ENCODE measurements at places on chromosomes 11 and 22. TPM values are rescaled to one million over a fixed set of nuclear protein-coding genes. Genes with fewer than 3 reads are reported as not detected.
A peak's percentile ranks its signal among the peaks of the same experiment; 100 is the strongest.

The KDM4F gene
- not detected for total RNA-seq

The TYR gene
- 0.06 TPM for total RNA-seq

The SHISAL1 gene
- 1.0 TPM for total RNA-seq

DNA sequence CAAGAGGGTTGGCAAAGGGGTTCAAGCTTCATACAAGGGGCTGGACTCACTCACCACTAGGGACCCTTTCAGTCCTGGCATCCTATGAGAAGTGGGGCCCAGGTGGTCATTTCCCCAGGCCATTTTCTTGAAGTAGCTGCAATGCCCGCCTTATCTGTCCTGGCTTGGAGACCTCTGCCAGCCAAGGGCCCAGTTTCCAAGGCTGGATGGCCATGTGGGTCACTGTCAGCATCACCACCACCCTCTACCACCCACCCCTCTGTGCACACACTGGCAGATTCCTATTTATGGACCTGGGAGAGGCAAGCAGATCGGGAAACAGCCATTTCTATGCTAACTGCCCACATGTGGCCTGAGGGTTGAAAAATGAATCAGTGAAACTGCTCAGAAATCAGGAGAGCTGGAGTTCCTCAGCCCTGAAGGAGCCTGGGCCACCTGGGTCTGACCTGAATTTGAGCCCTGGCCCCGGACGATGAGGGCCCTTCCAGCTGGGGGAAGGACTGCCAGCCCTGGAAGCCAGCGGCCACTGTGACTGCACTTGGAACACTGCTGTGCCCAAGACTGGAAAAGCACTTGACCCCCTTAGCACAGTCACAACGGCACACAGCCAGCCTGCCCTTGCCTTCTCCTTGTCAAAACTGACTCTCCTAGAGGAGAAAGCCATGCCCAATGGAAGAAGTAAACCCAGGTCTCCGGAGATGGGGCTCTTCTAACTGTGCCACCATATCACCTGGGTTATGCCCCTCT lies 442.2 kb downstream of the BUD13 start:
- H3K4me3 ChIP-seq: no peak overlapping the region
- H3K27me3 ChIP-seq: no peaks in the 10 kb centered on the region
- no peak overlapping the region for H3K27ac ChIP-seq
- H3K4me1 ChIP-seq: no peaks in the 10 kb centered on the region

DNA sequence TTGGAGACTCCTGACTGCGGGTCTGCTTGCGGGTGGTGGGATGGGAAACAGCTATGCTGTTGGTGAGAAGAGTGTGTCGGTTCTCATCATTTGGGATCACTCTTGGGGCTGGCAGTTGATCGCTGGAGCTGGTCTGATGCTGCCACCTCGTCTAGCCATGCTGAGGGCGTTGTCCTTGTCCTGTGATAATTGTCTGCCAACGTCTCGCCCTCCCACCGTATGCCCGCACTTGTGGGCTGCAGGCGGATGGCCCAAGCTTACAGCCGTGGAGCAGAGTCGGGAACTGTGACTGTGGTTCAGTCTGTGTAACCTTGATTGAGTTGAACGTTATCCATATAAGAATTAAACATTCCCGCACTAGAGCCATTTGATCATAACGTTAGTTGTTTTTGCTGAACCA lies 204.4 kb downstream of the TBC1D22A start:
- peaks cover 14% of the 10 kb centered on the region for H3K4me1 ChIP-seq
- no peak overlapping the region for H3K27ac ChIP-seq
- no peak for DNase-seq

DNA sequence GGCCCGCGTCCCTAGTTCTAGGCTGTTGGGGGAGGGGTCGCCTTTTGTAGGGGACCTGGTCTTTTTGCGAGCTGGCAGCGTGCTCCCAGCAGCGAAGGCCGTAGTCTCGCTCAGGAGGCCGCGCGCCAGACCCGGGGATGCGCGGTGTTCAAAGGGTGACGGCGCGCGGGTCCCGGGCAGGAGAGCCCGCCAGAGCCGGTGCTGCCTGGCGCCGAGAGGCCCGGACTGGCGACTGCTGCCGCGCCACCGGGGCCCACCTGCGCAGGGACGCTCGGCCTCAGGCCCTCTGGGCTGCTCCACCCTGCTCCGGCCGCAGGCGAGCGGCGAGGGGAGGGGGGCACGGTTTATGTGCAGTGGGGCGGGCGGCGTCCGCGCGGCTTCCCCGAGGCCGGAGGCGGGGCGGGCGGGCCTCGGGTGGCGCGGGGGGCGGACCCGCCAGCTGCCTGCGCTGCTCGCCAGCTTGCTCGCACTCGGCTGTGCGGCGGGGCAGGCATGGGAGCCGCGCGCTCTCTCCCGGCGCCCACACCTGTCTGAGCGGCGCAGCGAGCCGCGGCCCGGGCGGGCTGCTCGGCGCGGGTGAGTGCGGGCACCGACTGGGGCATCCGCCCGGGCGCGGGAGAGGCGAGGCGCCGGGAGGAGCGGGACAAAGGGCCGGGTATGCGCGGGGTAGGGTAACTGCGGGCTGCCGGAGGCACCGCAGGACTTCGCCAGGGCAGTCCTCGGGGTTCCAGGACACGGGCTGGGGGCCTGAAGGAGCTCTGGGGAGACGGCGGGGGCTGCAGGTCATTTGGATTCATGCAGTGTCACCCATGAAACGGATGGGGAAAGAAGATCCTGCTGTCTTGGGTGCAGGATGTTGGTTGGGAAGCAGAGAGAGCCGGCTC lies at the start of gene PRSS23:
Gene PRSS23 (plus strand): TSS at position 467 of the 884 bp plus-strand sequence. CDS start 7,102 bp downstream, outside the sequence.
- H3K27ac ChIP-seq: peak within 1 kb of the TSS; percentile 76
- H3K4me3 ChIP-seq: no peak within 1 kb of the TSS
- H3K27me3 ChIP-seq: no peaks in the 10 kb centered on the region
- peaks cover 6% of the 10 kb centered on the region for H3K4me1 ChIP-seq

- no peak overlapping the region for H3K4me3 ChIP-seq
- H3K27ac ChIP-seq: no peak overlapping the region
- DNase-seq: no peak
- H3K4me1 ChIP-seq: no peaks in the 10 kb centered on the region
These were observed 20.8 kb upstream of the ZBED5 start for GRCh38 chr11:10878408-10879214.

DNA sequence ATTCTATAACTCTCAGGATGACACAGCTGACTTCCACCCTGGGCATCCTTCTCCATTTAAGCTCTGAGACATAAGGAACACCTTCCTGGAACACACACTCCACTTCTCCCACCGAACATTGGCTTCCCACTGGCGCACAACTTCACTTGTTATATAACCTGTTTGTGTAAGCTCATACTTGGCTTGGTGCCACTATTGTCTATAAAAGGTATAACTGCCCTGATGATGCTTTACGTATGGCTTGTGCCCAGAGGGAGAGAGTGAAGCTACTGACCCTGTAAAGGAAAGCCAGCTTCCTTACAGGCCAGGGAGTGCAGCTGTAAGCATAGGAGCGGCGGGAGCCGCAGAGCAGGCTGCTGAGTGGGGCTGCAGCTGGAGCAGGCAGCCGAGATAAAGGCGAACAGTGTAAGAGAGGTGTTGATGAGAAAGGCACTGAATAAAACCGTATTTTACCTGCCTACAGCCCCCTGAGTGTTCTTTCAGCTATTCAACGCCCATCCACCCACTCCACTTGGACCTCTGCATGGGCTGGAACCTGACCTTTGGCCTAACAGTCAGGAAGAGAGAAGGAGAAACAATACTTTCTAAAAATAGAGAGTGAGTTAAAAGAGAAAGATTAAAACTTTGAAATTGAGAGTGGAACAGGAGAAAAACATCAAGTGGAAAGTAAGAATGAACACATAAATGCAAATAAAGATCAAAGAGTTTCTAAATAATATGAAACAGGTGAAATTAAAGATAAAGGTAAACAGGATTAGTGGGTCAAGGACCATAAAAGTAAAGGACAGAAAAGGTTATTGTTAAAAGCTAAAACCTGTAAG lies 252.1 kb upstream of the ARHGAP42 start:
- H3K27me3 ChIP-seq: no peaks in the 10 kb centered on the region
- no peak for DNase-seq
- no peak overlapping the region for H3K27ac ChIP-seq
- H3K4me1 ChIP-seq: no peaks in the 10 kb centered on the region
- H3K4me3 ChIP-seq: no peak overlapping the region
- no peaks in the 10 kb centered on the region for H3K36me3 ChIP-seq

DNA sequence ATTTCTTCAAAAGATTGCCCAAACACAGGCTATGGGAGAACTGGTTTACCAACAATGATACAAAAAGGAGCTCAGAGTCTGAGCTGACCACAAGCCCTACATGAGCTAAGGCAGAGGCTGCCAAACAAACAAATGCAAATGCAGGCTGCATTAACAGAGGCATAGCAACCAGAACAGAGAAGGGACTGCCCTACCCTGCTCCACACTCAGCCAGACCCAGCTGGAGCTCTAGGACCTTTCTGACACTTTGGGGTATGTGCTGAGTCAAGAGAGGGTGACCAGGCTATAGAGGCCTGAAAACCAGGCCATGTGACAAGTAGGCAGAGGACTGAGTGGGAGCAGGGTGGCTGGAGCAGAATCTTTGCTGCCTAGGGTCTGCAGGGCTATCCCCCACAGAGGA lies 17.8 kb upstream of the P2RY2 start:
- no peaks in the 10 kb centered on the region for H3K27me3 ChIP-seq
- H3K4me3 ChIP-seq: no peak overlapping the region
- H3K36me3 ChIP-seq: no peaks in the 10 kb centered on the region
- no peak for DNase-seq

Measured in adrenal gland (tissue), 19 donors.